DMS79 (cell line): ENCODE measurements at places on chromosomes 6 and 20.
A peak's percentile ranks its signal among the peaks of the same experiment; 100 is the strongest.

DNA sequence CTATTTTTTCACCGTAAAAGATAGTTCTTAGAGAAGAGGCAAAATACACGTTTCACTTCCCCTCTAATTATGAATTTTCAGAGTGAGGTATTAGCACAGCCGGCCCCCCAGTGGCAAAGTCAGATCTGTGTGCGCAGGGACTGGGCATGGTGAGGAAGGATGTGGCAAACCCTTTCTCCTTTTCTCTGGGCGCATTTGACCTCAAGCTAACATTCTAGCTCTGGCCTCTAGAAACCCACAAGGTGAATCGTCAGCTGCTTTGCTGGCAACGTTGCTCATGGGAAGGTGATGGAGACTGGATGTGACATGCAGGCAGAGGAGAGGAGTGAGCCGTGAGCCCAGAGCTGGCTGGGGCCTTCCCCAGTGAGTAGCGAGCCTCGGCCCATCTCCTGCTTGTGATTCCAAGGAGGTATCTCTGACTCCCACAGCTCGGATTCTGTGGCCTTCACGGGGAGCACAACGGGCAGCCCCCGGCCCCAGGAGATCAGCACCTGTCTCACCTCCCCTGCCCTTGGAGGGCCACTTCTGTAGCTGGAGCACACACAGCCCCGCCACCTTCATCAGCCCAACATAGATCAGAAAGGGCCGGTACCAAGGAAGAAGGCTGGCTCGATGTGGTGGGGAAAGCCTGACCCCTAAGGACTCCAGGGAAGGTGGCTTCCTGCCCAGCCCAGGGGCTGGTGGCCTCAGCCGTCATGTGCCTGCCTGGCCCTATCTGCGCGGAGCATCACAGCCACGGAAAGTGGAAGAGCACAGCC lies 152.8 kb downstream of the TAF4 start:
- DNase-seq: no peak

DNA sequence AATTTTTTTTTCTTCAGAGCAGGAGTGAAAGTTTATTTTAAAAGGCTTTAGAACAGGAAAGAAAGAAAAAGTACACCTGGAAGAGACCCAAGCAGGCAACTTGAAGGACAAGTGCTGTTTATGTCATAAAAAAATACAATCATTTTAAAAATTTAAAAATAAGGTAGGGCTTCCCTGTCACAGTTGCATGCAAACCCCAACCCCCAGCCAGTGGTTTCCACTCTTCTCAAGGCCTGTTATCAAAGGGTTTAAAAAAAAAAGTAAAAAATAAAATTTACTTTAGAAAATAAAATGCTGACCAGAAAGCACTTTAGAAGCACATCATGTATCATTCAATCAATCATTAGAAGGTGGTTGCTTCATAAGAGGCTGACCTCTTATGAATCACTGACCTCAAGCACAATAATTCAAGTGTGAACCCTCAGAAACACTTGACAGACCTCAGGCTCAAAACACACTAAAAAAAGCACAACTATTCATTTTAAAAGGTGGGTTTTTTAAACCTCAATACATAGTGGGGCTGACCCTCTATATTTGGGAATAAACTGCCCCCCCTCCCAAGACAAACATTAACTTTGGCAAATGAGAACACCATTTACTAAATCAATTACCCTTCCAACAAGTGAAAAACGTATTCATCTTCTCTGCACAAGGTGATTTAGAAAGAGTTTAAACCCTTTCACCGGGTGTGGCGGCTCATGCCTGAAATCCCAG lies 15.6 kb downstream of the ILRUN start:
- DNase-seq: peak; percentile 54

GRCh38 chr6:75906871-75907270 lies 157.8 kb downstream of the MYO6 start:
- no peak for DNase-seq

GRCh38 chr6:37889486-37889885 lies 70.0 kb downstream of the ZFAND3 start:
- DNase-seq: no peak

GRCh38 chr6:133983099-133983939 lies 30.3 kb downstream of the TBPL1 start:
- no peak for DNase-seq

DNA sequence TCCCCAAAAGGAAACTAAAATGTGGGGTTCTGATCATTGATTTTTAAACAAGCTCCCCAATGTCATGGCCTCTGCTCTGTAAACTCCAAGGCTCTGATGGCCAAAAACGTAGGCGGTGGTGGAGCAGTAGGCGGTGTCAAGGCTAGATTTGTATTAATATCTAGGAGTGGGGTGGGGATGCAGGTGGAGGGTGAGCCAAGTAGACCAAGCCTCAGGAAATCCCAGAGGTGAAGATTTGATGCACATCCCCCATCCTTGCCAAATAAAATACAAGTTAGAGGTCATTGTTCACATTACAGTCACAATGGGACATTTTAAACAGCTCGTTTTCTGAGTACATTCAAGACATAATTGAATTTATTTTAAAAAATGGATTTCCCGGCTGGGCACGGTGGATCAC lies 30.9 kb upstream of the TBC1D7 start:
- DNase-seq: no peak

DNA sequence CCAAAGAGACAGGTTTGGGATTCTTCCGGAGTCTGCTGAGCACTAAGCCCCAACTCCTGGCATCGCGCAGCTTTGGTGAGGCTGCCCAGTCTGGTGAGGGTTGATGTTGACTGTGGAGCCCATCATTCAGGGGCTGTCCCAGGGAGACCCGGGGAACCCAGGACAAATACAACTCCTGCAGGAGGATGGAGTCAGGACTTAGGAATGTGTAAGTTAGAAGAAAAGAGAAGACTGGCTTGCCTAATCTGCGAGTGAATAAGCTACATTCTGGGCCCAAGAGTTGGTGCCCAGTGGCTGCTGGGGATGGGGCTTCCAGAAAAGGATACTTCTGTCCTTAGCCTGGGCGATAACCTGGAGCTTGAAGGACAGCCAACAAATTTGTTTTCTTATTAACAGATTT lies 47.9 kb downstream of the STK35 start:
- no peak for DNase-seq

DNA sequence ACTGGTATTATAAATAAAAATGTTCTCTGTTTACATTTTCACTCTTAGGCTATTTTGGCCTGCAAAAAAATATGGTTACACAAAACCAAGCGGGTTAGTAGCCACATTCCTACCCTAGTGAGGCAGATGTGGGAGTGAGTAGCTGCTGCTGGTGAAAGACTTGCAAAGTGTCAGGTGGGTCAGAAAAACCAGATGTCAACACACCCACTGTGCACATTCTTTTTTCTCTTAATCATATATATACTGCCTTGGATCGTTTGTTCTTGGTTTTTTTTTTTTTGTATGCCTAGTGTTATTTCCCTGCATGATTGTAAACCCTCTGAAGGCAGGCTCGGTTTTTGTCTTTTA lies 68.0 kb upstream of the TFB1M start:
- DNase-seq: no peak

DNA sequence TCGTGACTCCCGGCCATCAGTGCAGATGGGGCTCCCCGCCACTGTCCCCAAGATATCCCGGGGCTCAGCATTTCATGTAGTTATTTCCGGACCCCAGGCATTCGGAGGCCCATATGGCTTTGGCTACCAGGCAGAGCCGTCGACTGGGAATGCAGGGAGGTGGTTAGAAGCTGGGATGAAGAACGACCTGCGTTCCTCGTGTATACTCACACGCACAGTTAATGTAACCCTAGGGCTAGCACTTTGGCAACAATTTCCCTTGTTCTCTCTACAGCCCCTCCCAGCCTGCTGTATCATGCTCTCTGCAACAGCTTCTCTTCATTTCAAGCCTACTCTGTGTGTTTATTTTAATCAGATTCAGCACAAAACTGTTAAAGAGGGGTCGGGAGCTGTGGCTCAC lies 240.4 kb downstream of the MYLK4 start:
- DNase-seq: no peak

DNA sequence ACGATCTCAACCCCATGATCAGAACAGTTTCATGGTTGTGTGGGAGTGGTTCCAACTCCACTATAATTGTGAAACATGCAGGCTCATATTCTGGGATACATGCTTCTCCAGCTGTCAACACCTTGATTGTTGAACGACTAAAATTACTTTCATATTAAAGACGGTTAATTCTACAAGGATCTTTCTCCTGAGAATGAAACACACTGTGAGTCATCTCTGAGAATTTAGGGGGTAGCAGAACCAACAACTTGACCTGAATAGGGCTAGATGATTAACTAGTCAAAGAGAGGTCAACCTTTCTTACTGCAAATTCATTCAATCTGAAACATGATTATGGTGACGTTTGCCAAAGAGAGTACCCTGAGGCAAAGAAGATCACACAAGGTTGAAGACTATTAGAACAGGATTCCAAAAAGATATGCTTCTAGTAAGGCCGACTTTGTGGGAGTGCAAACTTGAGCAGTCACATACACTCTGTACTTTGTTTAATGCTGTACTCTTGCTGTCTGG lies 175.2 kb upstream of the CITED2 start:
- DNase-seq: no peak

DNA sequence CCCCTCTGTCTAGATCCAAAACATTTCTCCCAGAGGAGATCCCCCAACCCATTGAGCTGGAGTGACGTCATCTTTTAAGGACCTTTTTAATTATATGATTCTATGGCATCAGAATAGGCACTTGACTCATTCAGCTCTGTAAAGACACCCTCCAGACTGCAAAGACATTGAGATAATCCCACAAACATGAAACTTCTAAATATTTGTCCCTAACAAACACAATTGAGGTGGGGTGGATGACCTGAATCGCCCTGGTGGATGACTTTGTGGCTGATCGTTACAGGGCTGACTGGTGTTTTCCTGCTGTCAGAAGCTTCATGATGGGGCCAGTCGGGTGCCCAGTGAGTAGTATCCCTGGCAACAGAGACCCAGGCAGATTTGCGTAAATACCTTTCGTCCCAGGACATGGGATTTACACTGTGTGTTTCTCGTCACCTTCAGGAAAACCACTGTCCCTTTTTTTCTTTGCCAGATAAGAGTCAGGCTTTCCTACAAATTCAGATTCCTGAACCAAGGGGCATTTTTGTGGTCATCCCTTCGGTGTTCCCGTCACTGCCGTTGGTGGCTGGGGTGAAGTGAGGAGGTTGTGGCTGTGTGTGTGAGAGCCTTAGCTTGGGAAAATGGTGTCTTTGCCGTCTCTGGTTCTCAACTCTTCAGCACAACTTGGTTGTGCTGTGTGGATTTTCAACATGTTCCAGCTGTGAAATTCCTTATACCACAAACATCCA lies 5.3 kb upstream of the PCK1 start:
- DNase-seq: no peak

DNA sequence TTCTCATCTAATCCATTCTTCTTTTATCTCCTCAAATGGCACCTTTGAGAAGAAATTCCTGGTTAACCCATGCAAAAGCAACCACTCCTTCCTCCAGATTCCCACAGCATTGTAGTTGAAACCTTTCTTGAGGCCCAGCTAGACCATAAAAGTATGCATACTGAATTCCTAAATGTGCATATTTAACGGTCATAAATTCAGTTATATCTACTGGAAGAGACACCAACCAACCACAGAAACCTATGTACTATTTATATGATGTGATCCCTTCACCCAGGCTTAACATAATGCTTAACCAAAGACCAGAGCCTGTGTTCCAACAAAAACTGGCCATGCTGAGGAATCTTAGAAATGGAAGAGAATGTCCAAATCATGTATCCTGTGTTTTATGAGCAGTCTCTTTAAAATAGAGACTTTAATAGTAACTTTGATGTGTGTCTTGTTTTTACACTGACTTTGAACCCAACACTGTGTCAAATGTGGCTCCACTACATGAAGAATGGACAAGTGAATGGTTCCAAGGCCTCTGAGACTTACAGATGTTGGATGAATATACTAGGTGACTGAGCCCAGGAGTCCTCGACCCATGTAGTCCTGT lies 11.4 kb upstream of the TAF8 start:
- no peak for DNase-seq
